ENCODE measurements at places on chromosomes 7 and 10. TPM values are rescaled to one million over a fixed set of nuclear protein-coding genes. Genes with fewer than 3 reads are reported as not detected.

The TMEM196 gene
- not detected for total RNA-seq

GRCh38 chr10:71334221-71334791 lies 15.2 kb downstream of the SLC29A3 start:
- H3K4me3 ChIP-seq, result no peak overlapping the region
- no peak for DNase-seq
- no peaks in the 10 kb centered on the region for H3K27me3 ChIP-seq
- H3K27ac ChIP-seq, result no peak overlapping the region
- H3K36me3 ChIP-seq, result no peaks in the 10 kb centered on the region

- H3K27me3 ChIP-seq, result no peaks in the 10 kb centered on the region
- no peak for DNase-seq
- H3K27ac ChIP-seq, result no peak overlapping the region
- no peak overlapping the region for H3K4me3 ChIP-seq
- peaks cover 30% of the 10 kb centered on the region for H3K4me1 ChIP-seq
These were observed 13.0 kb downstream of the MCMBP start for GRCh38 chr10:119859420-119860258.

The CYP2C8 gene
- 0.09 TPM for total RNA-seq

The CLDN4 gene
- total RNA-seq, result not detected

The PODXL gene
- 0.76 TPM for total RNA-seq

DNA sequence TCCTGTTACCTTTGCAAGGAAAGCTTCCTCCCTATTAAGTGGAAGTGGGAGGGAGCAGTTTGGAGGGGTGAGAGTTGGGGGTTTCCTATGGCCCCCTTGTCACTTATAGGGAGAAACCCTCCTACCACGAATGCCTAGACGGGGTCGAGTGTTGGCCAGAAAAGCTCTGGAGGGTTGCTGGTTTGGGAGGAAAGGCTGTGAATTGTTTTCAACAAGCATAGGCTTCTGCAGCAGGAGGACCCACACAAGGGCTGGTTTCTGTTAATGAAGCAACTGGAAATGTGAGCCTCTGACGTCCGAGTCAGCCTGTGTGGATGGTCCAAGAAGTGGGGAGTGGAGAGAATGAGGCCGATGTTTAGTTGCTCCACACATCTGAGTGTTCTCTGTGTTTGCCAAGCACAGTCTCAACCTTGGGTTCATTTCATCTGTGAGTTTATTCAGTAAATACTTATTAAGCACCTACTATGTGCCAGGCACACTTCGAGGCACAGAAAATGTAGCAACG lies 37.3 kb upstream of the LEP start:
- DNase-seq, result no peak
- H3K4me1 ChIP-seq, result peaks cover 5% of the 10 kb centered on the region
- peaks cover 50% of the 10 kb centered on the region for H3K27me3 ChIP-seq
- no peak overlapping the region for H3K27ac ChIP-seq
- H3K36me3 ChIP-seq, result no peaks in the 10 kb centered on the region

GRCh38 chr7:105487579-105488571 lies 34.2 kb downstream of the PUS7 start:
- H3K27me3 ChIP-seq, result no peaks in the 10 kb centered on the region
- no peak for DNase-seq
- H3K4me1 ChIP-seq, result peaks cover 5% of the 10 kb centered on the region
- peaks cover 39% of the 10 kb centered on the region for H3K36me3 ChIP-seq
- no peak overlapping the region for H3K4me3 ChIP-seq

DNA sequence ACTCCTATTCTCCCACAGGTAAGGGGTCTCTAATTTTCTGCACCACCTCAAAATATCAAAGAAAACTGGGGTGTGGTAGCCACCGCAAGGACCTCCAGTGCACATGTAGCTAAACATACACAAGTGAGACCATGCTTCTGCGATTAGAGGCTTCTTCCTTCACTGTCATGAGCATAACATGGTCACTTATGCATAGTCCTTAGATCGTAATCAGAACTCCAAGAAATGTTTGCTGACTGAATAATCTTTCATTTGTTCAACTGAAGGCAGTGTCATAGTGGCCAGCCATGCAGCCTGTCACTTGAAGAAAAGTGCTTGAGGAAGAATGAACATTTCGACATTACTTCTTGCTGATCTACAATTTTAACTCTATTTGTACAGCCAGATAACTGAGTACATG lies 14.6 kb downstream of the TWIST1 start:
- H3K4me1 ChIP-seq, result no peaks in the 10 kb centered on the region
- H3K36me3 ChIP-seq, result no peaks in the 10 kb centered on the region
- no peak overlapping the region for H3K27ac ChIP-seq
- DNase-seq, result no peak
- no peak overlapping the region for H3K4me3 ChIP-seq
- peaks cover 35% of the 10 kb centered on the region for H3K27me3 ChIP-seq

The NRCAM gene
- 0.05 TPM for total RNA-seq

The P4HA1 gene
- total RNA-seq, result 72.8 TPM

The C1QL3 gene
- 0.14 TPM for total RNA-seq

The GIMAP6 gene
- total RNA-seq, result 29.4 TPM

The MKI67 gene
- 163 TPM for total RNA-seq

DNA sequence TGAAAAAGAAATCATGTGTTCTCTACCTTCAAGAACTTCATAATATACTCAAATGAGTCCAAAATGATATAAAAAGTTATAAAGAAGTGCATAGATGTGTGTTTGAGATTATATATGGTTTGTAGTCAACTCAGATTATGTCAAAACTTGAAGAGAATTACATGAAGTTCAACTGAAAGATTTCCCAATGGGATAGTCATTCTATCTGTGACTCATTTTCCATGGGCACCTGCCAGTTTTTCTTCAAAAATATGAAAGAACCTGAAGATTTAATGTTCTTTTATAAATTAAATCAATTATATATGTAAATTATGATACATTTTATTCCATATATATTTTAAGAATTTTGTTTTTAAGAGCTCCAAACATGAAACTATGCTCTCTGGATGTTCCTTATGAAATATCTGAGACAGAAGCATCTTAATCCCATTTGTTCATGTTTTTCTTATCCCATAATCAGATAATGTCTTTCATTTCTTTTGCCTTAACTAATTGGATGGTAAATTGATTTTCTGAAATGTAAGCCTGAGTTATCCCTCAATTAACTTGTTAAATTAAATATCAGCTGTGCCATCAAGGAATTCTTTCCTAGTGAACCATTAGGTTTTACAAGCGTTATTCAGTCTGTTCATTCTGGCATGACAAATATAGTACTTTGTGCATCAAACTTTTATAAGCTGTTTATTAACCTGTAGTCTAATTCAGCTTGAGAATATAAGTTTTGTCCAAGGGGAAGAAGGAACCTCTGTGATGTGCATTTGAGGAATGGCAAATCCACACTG lies 387.1 kb downstream of the IPMK start:
- DNase-seq, result no peak
- H3K36me3 ChIP-seq, result no peaks in the 10 kb centered on the region

- no peaks in the 10 kb centered on the region for H3K27me3 ChIP-seq
- H3K36me3 ChIP-seq, result peaks cover 38% of the 10 kb centered on the region
- DNase-seq, result no peak
These were observed 71.5 kb downstream of the LRRC4 start for GRCh38 chr7:127959770-127960169.

DNA sequence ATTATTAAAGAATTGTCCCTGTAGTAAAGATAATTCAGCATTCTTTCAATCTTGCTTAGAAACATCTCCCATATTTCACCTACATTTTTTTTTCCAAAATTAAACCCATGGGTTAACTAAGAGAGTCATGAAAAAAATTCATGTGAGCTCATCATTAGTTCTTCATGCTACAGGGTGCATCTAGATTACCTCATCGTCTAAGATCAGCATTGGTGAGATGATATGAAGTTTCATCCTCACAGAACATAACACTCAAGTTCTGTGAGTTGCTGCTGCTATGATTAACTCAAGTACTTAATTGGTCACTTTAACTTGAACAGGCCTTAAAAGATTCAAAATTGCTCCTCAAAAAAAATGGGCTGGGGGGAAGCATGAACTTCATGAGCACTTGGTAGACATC lies 50.0 kb downstream of the RAB11FIP2 start:
- no peaks in the 10 kb centered on the region for H3K27me3 ChIP-seq
- H3K4me1 ChIP-seq, result no peaks in the 10 kb centered on the region
- H3K4me3 ChIP-seq, result no peak overlapping the region
- H3K27ac ChIP-seq, result no peak overlapping the region
- DNase-seq, result no peak

DNA sequence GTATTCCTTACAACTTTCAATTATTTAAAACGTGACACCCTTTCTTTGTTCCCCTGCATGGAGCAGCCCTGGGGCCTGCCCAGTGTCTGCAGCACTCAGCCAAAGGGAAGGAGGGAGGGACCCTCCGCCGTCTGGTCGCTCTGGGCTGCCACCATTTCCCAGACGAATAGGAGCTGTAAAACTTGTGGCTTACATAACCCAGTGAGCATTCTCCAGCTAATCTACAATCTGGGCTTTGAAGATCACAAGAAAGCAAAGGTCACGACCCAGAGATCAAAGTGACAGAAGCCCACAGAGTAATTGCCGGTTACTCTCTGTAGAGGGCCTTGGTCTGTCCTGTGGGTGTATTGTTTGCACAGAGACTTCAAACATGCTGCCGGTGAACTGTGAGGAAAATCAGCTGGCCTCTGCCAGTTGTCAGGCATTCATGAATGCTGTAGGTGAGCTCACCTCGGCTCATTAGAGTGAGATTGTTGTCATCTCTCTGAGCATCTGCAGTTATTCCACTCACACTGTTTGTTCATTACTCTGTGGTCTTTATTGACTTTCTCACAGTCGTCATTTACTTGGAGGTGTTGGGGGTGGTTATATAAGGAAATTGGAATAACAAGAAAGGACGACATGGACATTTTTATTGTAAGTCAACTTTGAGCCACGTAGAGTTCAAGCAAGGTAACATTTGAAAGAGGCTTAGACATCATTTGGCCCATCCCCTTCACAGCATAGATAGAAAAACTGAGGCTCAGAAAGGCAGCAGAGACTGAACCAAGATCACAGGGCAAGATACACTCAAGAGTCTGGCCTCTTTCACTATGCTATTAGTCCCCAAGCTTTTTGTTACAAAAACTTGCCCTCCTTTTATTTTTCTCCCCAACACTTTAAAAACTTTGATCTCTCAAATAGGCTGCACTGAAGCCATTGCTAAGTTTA lies 619.8 kb downstream of the LRMDA start:
- no peak overlapping the region for H3K4me3 ChIP-seq
- no peaks in the 10 kb centered on the region for H3K36me3 ChIP-seq
- no peaks in the 10 kb centered on the region for H3K27me3 ChIP-seq
- no peak for DNase-seq
- H3K27ac ChIP-seq, result no peak overlapping the region
- H3K4me1 ChIP-seq, result no peaks in the 10 kb centered on the region

- no peaks in the 10 kb centered on the region for H3K27me3 ChIP-seq
- H3K36me3 ChIP-seq, result peaks cover 7% of the 10 kb centered on the region
- H3K4me1 ChIP-seq, result peaks cover 24% of the 10 kb centered on the region
- peak overlapping the region; percentile 96 for H3K27ac ChIP-seq
These were observed 2.5 kb downstream of the LRCH4 start for GRCh38 chr7:100583132-100584053.

DNA sequence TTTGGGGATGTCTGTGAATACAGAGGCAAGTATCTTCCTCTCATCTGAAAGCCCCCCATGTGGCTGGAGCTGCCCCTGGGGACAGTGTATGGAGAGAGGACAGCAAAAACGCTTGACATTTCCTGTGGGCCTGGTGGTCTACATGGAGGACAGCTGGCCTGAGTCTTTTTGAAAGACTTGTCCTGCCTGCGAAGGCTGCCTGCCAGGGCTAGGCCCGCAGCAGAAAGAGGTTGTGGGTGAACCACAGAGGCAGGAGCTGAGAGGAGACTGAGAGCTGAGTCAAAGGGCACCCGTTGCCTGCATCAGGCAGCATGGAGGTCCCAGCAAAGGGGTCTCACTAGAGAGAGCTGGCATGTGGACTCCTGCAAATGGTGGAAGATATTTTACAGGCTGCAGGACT lies 66.4 kb downstream of the KAT6B start:
- no peak overlapping the region for H3K4me3 ChIP-seq
- DNase-seq, result no peak
- no peaks in the 10 kb centered on the region for H3K27me3 ChIP-seq
- H3K36me3 ChIP-seq, result no peaks in the 10 kb centered on the region
- H3K27ac ChIP-seq, result no peak overlapping the region

GRCh38 chr10:21427804-21428481 lies 97.5 kb downstream of the SKIDA1 start:
- no peak overlapping the region for H3K4me3 ChIP-seq
- DNase-seq, result no peak
- no peaks in the 10 kb centered on the region for H3K27me3 ChIP-seq
- no peaks in the 10 kb centered on the region for H3K4me1 ChIP-seq

The CRHR2 gene
- not detected for total RNA-seq

The RTKN2 gene
- 2.9 TPM for total RNA-seq

- H3K4me1 ChIP-seq, result no peaks in the 10 kb centered on the region
- H3K27ac ChIP-seq, result no peak overlapping the region
- no peak for DNase-seq
- H3K27me3 ChIP-seq, result peaks cover 19% of the 10 kb centered on the region
- H3K4me3 ChIP-seq, result no peak overlapping the region
These were observed 160.9 kb upstream of the NPY start for GRCh38 chr7:24123076-24123475.

GRCh38 chr10:12444981-12445700 lies 95.8 kb downstream of the CAMK1D start:
- no peak overlapping the region for H3K4me3 ChIP-seq
- DNase-seq, result no peak
- H3K4me1 ChIP-seq, result peaks cover 21% of the 10 kb centered on the region
- peaks cover 27% of the 10 kb centered on the region for H3K27me3 ChIP-seq

The FMC1 gene
- total RNA-seq, result 7.5 TPM

DNA sequence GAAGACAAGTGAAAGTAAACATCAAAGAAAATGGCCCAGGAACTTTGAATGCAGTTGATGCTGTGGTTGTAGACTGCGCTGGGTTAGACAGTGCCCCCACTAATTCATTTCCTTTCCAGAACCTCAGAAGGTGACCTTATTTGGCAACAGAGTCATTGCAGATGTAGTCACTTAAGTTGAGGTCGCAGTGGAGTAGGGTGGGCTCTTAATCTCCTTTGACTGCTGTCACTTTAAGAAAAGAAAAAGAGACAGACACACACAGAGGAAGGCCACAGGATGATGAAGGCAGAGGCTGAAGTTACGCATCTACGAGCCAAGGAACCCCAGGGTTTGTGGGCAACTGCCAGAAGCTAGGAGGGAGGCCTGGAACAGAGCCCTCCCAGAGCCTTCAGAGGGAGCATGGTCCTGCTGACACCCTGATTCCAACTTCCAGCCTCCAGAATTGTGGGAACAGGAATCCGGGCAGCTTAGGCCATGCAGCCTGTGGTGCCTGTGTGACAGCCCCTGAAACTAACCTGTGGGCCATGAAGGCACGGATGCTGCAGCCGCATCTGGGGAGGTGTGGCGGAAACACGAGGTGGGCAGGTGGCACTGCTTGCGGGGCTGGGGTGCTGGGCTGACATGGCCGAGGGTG lies 107.6 kb downstream of the PRKAG2 start:
- peak; percentile 27 for DNase-seq
- peaks cover 4% of the 10 kb centered on the region for H3K36me3 ChIP-seq
- H3K4me1 ChIP-seq, result peaks cover 32% of the 10 kb centered on the region
- H3K27me3 ChIP-seq, result no peaks in the 10 kb centered on the region

The HABP2 gene
- total RNA-seq, result not detected

- H3K4me3 ChIP-seq, result peak overlapping the region; percentile 91
- no peaks in the 10 kb centered on the region for H3K27me3 ChIP-seq
- H3K4me1 ChIP-seq, result peaks cover 35% of the 10 kb centered on the region
- peak; percentile 42 for DNase-seq
- peak overlapping the region; percentile 79 for H3K27ac ChIP-seq
- peaks cover 31% of the 10 kb centered on the region for H3K36me3 ChIP-seq
These were observed 1.3 kb downstream of the EIF4EBP2 start for GRCh38 chr10:70405037-70405824.

Measured in activated T-helper 2 cell treated with anti-CD3 and anti-CD28 coated beads, Interferon-gamma antibody, Interleukin-2, Interleukin-4, amounts not matched to agents 10 μg/mL and 5 μg/mL and 100 μg/mL, durations not matched to agents 14 hours and 24 hours and 36 hours (primary cell).